ENCODE measurements at places on chromosomes 12 and 14.

DNA sequence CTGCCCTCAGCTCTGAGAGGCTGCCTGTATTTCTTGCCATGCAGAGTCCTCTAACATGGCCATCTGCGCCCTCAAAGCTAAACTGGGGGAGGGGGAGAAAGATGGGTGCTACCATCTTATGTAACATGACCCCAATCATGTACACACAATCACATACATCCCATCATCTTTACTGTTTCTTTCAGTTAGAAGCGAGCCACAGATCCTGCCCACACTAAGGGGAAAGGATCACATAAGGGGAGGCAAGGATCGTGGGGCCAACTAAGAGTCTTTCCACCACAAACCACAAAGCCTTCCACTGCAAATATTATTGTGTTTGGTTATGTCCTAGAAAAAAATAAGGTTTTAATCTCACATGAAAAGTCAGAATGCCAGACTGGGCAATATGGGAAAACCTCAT is 11.8 kb upstream of the AMN1 start:
- no peak for DNase-seq

DNA sequence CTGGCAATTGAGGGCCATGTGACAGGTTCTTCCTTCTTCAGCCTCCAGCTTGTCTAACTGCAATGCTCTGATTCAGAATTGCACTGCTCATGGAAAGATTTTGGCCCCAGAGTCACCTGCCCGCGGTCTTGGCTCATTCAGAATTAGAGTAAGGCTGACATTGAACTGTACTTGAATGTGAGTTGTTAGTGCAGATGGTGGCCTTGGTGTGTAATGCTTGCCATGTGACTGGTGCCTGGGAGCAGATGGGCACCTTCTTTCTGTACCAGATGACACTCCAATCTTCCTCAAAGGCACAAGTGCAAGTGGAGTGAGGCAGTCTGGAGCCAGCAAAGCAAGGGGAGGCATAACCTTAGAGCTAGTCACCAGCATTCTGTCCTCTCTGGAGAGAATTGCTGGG is 36.5 kb upstream of the ANO4 start:
- no peak for DNase-seq

GRCh38 chr12:29201296-29201695 is 52.2 kb downstream of the FAR2 start:
- DNase-seq, result no peak

DNA sequence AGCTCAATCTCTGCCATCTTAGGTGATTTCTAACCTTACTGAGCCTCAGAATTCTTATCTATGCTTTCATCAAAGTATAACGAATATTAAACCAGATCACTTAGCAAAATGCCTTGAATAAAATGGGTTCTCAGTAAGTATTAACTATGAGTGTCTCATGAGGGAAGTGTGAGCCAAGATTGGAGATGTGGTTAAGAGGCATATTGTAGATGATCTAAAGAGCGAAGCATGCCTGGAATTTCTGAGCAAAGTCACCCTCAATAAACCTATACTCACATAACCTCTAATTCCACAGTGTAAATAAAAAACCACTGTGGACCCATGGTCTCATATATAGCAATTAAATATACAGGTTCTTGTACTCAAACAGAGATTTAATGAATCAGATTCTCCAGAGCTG is 193.1 kb upstream of the FSCB start:
- no peak for DNase-seq

- DNase-seq, result no peak
Observed at GRCh38 chr14:61643555-61643954, 51.8 kb upstream of the HIF1A start.

- no peak for DNase-seq
Observed at GRCh38 chr12:77893918-77894317, 63.2 kb downstream of the NAV3 start.

DNA sequence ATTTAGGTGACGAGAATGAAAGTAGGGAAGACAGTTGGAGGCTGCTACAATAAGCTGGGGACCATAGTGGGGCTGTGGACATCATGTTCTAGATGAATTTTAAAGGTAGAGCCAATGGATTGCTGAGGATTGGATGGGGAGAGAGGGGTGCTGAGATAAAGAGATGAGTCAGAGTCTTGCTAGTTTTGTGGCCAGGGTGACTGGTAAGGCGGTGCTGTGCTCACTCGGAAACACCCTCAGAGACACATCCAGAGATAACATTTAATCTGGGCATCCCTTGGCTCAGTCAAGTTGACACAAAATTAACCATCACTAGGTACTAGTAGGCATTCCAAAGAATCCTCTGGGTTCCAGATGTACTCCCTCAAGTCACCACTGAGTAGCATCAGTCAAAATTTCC is 170.7 kb downstream of the ADCK1 start:
- DNase-seq, result no peak

DNA sequence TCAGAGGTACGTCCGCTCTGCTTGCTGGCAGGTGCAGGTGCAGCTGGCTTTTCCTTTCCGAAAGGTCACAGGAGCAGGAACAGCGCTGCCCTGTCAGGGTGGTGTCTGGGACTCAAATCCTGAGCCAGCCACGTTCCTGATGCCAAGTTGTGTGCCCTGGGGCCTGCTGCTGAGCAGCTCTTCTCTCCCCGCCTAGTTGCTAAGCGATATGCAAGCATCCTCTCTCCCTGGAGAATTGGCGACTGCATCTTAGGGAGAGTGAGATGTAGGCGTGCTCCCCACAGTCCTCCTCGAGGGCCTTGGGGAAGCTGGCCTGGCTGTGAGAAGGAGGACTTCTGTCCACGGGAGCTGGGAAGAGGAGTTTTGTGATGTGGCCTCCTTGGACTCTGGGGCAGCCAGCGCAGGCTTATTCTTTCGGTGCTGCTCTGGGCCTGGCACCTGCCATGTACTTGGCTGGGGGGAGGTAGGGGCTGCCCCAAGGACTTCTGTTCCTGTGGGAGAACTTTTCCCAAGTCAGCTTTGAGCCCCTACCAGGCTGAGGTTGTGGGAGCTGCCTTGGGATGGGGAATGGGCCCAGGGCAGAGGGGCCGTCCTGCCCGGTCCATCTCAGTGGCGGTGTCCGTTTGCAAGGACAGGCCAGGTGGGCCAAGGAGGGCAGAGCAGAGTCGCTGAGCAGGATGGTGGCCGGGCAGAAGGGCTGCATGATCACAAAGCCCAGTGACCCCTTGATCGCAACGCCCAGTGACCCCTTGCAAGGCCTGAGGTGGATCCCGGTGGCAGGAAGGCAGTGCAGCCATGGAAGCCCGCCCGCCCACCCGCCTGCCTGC is 183.5 kb downstream of the ADGRD1 start:
- DNase-seq, result no peak

DNA sequence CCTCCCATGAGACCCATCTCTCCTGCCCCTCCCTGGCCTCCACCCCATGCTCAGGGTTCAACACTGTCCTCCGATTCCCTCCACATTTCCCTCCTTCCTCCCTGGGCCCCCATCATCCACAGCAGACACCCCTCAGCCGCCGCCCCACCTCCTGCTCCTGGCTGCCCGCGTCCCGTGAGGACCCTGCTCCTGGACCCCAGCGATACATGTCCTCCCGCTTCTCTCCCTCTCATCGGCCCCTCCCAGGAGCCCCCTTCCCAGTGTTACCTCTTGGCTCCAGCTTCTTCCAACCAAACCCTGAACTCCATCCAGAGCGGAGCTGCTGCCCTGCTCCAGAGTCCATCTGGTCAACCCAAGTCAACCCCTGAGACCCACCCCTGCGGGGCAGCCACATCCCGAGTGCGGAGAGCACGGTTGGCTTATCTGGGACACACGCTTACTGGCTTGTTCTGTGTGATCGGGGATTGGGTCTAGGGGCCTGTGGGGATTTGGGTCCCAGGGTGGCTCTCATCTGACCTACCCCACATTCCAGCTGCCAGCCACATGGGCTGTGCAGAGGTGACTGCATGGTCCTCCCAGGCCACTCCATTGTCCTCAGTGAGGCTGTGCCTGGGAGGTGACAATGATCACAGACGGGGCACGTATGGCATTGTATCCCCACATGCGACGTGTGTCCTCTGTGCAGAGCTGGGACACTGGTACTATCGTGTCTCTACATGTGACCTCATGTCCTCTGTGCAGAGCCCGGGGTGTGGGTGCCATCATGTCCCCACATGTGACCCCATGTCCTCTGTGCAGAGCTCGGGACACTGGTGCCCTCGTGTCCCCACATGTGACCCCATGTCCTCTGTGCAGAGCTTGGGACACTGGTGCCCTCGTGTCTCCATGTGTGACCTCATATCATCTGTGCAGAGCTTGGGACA is 333.6 kb downstream of the ADGRD1 start:
- no peak for DNase-seq

DNA sequence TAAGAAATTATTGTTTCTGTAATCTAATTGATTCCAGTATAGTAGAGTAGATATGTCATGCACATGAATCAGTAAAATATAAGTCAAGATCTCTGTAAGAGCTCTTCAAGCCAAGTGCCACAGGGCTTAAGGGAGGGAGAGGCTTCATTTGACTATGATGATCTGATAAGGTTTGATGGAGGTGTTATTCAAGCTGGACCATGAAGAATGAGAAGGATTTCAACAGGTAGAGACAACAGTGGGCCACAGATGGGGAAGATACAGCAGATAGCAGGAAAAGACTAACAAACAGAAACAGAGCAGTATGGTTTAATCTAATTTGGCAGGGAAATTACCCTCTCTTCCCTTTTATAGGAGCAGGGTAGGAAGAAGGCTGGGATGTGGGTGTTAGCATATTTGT is 40.6 kb upstream of the FKBP4 start:
- no peak for DNase-seq

DNA sequence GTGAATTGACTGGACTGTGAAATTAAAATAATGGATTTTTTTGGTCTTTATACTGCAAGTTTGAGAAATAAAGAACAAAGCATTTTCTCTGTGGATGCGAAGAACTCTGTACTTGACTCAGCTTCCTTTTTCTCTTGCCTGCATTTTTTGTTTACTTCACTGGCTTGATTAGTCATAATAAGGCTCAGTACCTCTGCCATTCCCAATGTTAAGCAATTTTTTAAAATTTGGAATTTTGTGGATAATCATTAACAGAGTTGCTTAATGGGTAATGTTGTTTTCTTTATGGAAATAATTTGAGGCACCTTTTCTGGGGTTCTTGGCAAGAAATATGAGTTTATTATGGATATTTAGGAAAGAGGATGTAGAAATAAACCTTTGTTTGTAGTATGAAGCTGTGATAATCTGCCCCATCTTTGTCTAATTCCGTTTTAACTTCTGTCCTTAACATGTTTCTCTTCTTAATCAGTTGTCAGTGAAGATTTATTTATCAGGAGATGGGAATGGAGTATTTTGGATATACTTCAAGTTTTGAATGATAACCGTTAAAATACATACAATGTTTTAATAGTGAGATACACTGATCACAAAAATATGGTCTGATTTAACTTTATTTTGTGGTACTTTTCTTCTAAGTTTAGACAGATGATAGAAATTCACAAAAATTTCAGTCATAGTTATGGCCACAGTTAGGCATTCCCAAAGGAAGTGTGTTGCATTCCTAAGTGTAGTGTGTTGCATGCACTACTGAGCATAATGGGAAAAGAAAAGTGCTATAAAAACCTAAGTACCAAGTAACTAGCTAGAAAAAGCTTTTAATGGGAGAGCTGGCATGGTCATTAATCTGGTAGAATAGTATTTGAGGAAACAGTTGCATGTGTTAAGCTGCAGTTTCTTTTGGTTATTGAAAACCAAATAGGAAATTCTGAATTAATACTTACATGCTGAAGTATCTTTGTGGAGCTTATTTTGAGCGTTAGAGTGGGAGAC is 27.7 kb downstream of the WNK1 start:
- DNase-seq, result no peak

- DNase-seq, result no peak
Observed at GRCh38 chr12:49552899-49553298, 14.1 kb downstream of the KCNH3 start.

DNA sequence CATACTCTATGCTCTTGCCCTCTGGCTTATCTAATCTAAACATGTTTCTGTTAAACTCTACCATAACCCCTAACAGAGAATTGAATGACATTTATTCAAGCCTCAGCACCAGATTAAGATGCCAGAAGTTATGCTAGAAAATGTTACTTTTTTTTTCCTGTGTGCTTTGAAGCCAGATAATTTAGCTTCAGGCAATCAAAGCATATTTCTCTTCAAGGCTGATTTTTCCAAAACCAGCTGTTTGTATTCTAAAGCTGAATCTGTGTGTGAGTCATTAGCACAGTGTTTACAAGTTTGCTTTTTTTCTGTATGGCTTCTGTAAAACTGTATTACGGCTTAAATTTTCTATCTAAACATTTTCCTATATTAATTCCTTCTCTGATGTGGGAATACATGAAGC is 326.1 kb downstream of the FSCB start:
- DNase-seq, result no peak

GRCh38 chr12:843609-844008 is 91.2 kb downstream of the WNK1 start:
- no peak for DNase-seq

DNA sequence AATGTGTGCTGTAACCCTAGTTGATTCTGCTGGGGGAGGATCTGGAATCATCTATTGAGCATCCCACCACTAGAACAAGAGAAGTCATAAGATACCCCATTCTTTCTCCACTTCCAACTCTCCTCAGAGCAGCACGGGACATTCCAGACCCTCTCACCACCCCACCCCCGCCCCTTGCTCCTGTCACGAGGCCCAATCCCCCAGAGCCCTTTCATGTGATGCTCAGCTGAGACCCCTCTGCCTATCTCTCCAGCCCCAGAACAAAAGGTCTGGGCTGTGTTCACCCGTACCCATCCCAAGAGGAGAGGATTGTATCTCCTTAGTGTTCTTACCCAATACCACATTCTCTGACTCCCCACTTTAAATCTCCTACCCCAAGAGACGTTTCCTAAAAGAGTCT is 602 bp downstream of the PMEL start:
- DNase-seq, result no peak

DNA sequence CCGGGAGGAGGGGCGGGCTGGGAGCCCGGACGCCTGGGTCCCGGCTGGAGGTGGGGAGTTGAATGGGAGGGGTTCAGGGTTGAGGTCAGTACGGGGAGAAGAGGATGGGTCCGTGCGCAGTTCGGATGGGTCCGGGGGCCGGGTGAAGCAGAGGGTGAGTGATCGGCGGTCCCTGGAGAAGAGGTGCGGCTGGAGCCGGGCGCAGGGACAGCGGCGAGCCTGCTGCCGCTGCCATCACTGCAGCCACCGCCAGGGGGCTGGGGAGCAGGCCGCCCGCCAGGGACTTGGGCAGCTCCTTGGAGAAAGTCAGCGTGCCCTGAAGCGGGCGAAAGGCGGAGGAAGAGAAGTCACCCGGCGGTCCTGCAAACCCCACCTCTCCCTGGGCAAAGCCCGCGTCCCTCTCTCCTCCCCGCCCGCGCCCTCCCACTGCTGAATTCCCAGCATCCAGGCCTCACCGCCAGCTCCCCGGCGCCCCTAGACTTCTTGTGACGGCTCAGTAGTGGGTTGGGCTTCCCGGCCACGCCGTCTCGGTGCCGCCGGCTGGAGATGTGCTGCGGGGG is 6.0 kb upstream of the GPR84 start:
- no peak for DNase-seq
